ENCODE measurements at places on chromosomes 1 and 21.

DNA sequence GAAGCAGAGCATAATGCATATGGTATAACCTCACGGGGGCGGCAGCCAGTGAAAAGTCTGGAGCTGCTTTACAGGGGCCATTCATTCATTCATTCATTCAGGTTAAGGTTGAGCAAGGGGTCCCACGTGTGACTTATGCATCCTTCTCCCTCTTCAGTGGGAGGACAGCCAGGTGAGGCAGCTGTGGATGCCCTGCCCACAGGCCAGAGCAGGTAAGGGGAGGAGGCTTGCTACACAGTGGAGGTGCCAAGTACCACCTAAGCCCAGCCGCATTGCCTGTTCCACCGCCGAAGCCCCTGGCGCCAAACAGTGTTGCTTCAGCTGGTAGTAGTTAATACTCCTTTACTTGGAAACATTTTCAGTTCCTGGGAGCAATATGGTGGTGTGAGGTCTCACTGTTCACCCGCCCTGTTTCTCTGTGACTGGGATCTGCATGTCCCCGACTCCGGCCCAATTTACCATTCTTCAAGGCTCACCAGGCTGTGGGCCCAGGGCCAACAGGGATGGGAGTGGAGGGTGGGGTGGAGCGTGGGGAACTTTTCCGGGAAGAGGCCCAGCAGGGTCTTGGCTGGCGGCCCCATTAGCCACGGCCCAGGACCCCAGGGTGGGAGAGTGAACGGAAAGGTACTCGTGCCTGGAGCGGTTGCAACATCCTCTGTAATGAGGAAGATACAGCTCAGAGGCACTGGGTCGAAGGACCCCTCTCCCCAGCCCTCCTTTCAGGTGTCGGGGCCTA is 722 bp upstream of the PODN start:
- DNase-seq = no peak

DNA sequence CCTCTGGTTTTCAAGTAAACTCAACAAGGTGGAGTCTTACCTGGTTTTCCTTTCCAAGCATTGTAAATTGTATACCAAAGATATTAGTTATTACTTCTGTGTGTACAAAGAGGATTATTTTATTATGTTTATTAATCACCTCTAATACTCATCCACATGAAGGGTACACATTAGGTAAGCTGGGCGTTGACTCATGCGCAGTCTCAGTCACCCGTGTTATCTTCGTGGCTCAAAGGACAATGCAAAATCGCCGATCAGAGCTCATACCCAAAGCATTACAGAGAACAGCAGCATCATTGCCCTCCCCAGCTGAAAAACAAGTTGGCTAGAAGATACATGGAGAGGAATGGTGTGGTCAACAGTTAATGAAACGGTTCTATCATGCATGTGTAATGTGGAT is 148.7 kb downstream of the NR5A2 start:
- no peak for DNase-seq

DNA sequence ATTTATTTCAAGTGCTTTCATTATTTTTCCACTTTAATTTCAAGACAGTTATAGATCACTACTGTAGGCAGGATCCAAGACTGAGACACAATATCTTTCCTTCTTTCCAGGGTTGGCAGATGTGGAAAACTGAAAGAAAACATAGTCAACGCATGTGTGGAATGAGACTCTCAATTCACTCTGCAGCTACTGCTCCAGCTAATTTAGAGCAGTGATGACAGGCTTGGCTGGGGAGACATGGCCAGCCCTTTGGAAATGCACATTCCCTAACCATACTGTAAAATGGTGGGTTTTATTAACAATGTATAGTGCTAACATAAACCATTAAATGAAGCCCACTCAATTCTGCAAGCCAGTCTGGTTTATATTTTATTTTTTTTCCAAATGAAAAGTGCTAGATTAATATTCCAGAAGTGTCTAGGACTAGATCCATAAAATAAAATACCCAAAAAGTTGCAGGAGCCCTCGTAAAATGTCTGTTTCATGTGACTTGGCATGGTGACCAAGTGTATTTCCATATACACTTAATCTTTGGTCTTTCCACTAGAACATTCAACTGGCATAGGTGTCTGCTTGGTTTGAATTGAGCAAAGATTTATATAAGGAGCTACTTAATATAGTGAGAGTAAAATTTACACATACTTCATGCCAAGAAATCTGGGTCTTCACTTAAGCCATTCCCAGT is 32.9 kb downstream of the COL11A1 start:
- DNase-seq = no peak

GRCh38 chr1:12604114-12604874 is 13.7 kb downstream of the DHRS3 start:
- DNase-seq = peak; percentile 91

GRCh38 chr1:119656410-119656955 is 8.4 kb upstream of the ZNF697 start:
- no peak for DNase-seq

DNA sequence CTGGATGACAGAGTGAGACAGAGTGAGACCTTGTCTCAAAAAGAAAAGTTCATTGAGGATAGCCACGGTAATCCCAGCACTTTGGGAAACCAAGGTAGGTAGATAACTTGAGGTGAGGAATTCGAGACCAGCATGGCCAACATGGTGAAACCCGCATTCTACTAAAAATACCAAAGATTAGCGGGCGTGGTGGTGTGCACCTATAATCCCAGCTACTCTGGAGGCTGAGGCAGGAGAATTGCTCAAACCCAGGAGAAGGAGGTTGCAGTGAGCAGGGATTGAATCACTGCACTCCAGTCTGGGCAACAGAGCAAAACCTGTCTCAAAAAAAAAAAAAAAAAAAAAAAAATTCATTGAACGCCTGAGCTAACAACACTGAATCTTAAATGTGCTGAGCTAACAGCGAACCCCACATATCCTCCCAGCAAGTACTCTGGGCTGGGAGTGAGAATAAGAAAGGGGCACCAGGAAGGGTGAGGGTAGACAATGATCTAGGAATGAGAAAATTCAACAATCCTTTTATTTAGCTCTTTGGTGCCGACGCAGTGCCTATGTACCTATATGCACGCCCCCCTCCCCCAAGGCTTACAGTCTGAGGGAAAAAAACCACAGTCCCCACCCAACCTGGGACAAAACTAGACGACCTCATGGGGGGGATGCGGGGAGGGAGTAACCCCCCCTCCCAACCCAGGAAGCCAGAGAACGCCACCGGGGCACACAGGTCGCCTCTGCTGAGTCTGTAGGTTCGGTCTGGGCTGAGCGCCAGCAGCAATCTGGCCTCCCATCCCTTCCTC is 1.4 kb upstream of the CACNA1S start:
- DNase-seq = no peak

- DNase-seq = no peak
Measured at GRCh38 chr1:78854556-78854955, 152.0 kb downstream of the ADGRL4 start.

DNA sequence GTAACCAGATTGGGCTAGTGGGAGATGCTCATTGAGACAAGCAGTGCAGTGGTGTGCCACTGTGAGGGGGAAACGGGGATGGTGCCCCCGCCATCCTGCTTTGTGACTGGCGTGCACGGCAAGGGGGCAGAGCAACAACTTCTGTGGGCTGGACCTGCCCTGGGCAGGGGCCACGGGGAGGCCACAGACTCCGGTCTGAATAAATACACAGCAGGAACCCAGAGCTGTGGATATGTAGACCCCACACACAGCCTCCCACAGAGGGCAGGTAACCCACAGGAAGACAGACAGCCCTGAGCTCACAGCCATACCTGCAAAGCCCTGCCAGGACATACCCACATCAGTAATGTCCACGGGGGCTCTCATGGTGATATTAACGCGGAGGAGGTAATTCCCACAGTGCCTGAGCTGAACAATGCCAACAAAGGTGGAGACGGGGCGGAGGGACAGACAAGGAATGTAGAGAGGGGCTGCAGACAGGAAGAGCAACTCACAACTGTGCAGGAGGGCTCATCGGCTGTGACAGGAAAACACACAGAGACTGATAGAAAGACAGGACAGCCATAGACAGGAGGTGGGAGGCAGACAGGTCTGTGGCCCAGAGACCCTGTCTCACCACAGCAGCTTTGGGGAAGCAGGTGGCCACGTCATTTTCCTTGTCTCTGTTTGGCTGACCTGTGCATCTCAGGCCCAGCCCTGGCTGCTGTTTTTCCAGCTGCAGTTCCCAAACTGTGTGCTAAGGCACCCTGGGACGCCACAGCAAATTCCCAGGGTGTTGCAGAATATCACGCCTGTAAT is 4.9 kb upstream of the WNT3A start:
- no peak for DNase-seq

DNA sequence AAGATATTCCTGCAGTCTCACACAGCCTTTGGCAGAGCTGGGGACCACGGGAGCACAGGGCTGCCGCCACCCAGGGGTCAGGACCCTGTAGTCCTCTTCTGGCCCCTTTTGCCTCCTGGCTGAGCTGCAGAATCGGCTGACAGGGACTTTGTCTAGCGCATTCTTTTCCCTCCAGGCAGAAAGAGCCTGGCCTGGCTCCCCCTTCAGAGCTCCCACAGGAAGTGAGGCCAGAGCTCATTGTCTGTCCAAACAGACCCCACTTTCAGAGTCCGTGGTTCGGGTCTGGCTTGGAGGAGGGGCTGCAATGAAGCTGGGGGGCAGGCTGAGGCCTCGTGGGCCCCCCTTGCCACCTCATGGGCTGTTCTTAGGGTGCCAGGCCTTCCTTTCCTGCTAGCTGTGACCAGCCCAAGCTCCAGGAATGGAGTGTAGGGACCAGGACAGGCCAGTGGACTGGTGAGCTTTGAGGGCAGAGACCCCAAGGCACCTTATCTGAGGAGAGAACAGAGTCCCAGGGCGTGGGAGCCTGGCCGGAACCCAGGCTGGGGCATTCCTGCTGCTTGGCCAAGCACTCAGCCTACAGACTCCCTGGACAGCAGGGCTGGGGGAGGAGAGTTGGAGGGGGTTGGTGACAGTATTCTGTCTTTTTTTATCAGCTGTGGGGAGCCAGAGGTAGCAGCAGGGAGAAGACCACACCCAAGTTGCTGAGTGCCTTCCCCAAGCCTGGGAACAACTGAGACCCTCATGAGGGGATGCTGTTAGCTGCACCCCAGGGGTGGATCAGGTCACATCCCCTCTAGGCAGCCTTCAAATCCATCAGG is 4.7 kb downstream of the CELSR2 start:
- no peak for DNase-seq

DNA sequence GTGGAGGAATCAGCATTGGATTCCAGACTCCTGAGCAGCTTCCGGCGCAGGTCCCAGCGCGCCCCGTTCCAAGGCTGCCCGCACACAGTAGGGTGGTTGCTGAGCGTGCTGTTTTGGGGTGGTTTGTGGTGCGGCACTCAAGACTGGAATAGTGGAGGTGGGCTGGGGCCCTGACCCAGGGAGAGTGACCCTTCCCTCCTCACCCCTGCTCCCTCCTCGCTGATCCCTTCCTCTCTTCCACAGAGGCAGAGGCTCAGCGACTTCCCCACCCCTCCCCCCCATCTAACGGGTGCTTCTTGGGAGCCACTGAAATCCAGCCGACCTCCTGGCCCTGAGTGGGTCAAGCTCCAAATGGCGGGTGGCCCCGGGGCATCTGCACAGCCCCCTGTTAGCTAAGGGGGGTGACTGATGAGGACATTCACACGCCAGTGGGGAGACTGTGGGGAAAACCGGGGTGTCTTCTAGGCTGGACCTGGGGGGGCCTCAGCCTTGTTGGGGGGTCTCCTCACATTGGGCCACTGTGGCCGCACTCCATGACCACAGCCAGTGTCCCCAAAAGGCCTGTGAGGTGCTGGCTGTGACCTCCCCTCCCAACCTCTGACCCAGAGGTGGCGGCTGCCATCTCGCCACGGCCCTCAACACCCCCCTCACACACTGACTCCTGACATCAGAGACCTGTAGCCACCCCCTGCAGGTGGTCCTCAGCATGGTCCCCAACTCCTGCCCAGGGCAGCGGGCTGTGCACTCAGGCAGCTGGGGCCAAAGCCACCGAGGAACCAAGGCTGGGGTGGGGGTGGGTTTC is 3.9 kb upstream of the HES4 start:
- no peak for DNase-seq

DNA sequence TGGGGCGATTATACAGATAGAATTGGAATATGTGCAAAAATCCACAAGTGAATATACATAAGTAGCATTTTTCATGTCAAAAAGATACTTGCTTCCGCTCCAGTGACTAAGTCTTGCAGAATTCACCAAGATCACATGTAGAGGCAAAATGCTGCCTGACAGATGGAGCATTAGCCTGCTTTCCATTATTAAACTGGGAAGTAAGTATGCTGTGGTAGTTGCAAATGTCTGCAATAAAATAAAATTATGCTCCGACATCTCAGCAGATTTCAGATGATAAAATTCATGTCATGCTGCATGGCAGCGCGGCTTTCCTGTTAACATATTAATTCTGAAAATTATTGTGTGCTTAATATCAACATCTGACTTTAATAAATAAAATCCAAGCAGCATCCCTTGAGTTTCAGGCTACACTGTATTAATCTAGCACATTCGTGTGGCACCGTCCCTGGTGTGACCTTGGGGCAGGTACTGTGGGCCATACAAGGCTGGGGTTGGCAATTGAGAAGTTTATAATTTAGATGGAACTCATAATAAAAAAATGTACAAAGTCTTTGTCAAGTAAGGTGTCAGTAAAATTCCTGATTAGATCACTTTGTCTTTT is 366.4 kb upstream of the ZP4 start:
- no peak for DNase-seq

DNA sequence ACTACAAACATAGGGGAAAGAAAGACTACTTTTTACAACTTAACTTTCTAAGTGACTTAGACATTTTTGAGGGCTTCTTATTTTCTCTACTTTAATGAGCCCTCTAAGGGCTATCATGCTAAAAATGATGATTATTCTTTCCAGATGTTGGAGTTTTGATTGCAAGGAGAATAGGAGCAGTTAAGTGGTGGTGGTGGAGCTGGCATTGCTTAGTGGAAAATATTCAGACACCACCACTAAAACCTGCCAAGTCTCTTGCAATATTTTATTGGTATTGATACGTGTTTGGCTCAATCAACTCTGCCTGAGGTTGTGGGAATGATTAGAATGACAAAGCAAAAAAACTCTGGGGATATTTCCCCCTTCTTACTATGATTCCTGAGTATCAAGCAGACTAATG is 82.6 kb upstream of the PTGFR start:
- DNase-seq = no peak

DNA sequence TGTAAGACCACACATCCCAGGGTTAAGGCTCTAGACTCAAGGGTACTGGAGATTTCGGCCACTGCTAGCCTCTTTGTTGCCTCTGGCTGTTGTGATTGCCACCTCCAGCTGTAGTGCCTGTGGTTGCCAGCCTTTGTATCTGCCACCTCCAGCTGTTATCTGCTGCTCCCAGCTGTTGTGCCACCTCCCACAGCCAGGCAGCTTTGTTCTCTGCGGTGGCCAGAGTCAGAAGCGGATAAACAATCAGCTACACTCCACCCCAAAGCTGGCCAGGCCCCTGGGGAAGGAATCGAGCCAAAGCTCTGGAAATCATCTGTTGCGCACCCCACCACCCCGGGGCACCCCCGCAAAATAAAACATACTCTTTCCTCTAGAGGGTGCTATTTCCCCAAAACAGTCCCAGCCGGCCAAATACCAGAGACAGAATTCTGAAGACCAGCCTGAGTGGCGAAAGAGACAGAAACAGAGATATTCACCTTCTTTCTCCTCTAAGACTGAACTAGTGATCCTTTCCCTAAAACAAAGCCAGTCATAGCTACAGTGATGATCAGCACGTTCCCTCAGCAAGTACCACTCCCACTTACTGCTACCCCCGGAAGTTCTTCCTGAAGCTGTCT is 14.8 kb upstream of the PIGM start:
- peak; percentile 31 for DNase-seq
